ENCODE measurements at places on chromosomes 11 and 22.

GRCh38 chr11:125872138-125872491 is 15.4 kb upstream of the HYLS1 start:
- DNase-seq: no peak

- DNase-seq: no peak
Observed at GRCh38 chr11:118287006-118287405, 17.5 kb upstream of the CD3E start.

- DNase-seq: no peak
Observed at GRCh38 chr22:48889209-48889830, 938.4 kb downstream of the BRD1 start.

- no peak for DNase-seq
Observed at GRCh38 chr22:35477911-35478582, 62.6 kb upstream of the RASD2 start.

DNA sequence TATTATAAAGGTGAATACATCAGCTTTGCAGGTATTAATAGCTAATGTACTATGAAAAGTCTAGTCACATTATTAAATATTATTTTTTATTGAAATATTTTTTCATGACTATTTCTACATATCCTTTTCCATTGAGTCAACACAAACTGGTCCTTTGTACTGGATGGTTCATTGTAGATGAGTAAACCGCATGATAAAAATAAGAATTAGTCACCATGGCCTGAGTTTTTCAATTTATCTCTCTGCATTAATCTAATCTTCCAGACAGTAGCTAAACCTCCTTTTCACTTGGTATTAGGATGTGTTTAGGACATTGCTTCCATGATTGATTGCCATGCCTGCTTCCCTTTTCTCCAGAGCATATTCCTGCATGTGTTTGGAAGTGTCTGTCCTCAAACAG is 439.4 kb upstream of the ARHGAP42 start:
- no peak for DNase-seq

DNA sequence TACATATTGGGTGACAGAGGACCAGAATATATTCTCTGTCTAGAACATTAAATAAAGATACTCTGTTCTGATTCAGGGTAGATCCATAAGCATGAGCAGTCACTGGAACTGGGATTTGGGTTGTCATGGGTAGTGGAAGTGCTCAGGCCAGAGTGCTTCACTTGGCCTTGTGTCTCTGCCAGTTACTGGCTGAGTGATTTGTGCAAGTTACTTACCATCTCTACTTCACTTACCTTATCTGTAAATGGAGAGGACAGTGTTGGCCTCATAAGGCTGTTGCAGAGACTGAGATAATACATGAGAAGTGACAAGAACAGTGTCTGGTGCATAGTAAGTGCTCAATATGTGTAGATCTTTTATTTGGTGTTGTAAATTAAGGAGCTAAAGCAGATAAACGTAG is 17.6 kb downstream of the ATXN10 start:
- DNase-seq: no peak

GRCh38 chr22:46371623-46372226 is 36.2 kb downstream of the TRMU start:
- DNase-seq: no peak

GRCh38 chr11:67252831-67253239 is 13.4 kb upstream of the GRK2 start:
- DNase-seq: no peak
